ENCODE measurements at places on chromosomes 13 and 19.

GRCh38 chr19:1671716-1672037 is 19.3 kb upstream of the TCF3 start:
- no peak for DNase-seq

GRCh38 chr19:5171711-5172110 is 168.9 kb downstream of the PTPRS start:
- DNase-seq = no peak

DNA sequence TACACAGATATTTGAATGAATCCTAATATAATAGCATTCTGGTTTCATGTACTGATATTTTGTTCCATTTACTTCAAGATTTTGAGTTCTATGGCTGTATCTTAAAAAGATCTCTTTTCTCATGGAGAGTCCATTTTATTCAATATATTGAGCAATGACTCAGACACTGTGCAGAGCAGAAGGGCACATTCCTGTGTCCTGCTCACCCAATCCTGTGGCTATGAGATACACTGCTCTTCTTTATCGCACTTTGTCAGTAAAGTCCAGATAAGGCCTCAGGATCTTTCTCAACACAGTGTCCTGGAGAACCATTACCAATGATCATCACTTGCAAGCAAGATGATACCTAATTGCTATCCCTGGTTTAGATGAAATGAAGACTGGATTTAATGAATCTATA is 155.0 kb downstream of the CYSLTR2 start:
- no peak for DNase-seq

DNA sequence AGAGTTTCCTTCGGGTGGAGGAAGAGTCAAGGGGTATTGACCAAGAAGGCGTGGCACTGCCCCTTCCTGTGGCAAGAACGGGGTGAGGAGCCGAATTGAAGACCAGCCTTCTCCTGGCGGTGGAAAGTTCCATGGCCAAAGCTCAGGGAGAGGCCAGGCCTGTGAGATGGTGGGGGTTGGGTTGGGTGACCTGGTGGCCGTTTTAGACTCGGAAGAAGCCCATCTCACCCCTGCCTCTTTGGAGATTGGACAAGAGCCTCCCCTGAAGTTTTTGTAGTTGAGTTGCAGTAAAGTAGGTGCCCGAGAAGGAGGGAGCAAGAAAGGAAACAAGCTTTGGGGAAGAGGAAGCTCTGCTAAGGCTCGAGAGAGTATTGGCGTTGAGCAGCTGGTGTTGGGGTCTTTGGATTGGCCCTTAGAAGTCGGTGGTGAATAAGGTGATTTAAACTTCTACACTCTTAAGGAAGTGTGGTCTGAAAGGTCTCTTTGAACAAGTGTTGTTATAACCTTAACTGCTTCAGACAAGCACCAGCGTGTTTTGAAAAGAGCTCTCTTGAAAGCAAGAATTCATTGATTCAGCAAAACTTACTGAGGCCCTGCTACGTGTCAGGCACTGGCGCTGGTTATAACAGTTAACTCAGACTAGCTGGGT is 964 bp downstream of the SPINT2 start:
- no peak for DNase-seq

GRCh38 chr13:106656186-106656585 is 88.2 kb upstream of the ARGLU1 start:
- no peak for DNase-seq

GRCh38 chr13:36555151-36555986 is 118.5 kb upstream of the SERTM1 start:
- DNase-seq = no peak

GRCh38 chr19:38173291-38174041 is 50.6 kb downstream of the DPF1 start:
- DNase-seq = no peak

DNA sequence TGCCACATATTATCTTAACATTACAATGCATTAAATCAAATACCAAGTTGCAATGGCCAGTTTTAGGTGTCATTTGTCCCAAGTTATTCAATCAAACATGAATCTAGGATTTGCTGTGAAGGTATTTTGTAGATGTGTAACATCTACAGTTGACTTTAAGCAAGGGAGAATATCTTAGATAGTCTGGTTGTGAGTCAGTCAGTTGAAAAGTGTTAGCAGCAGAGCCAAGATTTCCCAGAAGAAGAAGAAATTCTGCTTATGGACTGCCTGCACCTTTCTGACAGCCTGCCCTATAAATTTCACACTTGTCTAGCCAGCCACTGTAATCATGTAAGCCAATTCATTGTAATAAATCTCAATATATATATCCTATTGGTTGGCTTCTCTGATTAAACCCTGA is 41.3 kb upstream of the INTS6 start:
- DNase-seq = no peak

DNA sequence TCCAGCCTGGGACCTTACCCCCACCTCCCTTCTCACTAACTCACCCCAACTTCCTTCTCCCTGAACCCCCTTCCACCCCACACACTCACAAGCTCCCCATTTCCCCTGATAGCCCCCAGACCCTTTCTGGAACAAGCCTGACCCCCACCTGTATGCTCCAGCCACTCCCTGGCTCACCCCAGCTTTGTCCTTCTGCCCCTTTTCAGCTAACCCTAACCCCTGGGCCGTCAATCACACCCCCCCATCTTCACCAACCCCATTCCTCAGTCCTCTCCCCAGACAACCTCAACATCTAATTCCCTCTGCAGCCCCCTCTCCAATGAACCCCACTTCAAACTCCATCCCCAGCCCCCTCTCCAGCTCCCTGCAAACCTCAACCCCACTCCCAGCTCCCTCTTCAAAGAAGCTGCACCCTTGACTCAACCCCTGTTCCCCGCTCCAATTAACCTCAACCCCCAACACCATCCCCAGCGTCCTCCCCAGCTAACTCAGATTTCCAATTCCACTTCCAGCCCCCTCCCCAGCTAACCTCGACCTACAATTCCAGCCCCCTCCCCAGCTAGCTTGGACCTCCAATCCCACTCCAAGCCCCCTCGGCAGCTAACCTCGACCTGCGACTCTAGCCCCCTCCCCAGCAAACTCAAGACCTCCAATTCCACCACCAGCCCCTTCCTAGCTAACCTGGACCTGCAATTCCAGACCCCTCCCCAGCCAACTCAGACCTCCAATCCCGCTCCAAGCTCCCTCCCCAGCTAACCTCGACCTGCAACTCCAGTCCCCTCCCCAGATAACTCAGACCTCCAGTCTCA is 929 bp downstream of the GNG7 start:
- DNase-seq = no peak

- DNase-seq = no peak
Measured at GRCh38 chr13:41601718-41602445, 144.5 kb downstream of the RGCC start.

DNA sequence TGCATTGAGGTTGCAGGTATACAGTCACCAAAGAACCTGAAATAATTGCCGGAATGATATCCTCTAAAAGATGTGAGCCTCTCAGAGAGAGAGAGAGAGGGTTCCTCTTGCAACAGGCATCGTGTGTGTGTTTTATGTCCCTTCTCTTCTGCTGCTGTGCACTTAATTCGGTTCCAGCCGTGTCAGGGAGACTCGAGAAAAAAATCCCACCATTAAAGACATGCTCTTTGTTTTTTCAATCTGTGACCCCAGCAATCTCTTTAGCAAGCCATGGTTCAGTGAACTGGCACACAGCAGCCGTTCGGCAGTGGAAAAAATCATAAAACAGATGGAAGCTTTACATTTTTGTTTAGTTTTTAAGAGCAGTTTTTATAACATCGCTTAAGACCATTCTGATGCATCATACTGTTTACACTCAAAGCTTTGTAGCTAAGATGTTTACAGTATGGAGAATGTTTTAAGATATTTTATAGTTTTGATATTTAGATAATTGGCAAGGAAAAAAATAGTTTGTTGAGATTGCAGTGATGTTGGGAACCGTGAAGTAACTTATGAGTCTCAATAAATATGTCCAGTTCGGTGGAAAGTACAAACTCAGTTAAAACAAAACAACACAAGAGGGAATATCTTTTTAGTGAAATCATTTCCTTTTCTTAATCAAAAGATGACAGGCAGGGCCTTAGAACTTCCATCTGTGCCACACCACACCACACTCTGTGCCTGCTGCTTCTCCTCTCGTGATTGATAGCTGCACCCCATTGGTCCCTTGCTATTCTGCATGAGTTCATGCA is 31.2 kb upstream of the ZNF536 start:
- DNase-seq = no peak

DNA sequence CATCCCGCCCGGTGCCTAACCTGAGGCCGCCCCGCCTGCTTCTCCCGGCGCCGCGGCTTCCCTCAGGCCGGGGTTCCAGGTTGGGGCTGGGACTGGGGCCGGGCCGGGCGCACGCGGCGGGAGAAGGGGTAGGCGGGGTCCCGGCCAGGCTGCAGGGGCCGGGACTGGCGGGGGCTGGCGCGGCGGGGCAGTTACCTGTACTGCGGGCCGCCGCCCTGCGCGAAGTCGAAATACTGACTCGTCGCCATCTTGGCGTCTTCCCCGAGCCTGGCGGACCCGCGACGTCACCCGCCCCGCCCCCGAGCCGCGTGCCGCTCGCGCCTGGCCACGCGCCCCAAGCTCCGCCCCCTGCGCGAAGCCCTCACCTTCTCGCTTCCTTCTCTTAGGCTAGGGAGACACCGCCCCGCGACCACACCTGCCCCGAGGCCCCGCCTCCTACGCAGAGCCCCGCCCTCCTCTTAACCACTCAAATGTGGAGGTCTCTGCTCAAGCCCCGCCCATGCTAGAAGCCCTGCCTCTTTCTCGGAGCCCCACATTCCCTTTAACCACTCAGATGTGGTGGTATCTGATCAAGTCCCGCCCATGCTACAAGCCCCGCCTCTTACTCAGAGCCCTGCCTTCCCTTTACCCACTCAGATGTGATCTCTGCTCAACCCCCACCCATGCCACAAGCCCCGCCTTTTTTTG is at the start of gene ZFR2:
ZFR2 (minus strand) TSS at position 269 of the 687 bp plus-strand sequence; CDS start at position 248, 21 bp downstream.
- no peak for DNase-seq

DNA sequence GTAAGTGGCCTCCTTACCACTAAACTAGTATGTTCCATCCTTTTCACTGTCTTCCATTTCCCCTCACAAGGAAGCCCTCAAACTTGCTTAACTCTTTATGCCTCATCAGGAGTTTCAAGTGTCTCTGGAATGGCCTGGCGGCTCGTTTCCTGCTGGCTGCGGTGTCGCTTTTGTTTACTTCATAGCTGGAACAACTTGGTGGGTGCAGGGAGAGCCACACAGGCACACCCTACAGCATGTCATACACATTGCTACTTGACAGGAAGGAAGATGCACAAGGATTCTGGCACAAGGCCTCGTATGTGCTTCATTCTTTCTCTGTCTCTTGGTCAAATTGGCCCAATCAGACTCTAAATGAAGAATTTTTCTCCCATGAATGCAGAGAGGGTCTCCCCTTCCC is 488.3 kb downstream of the FOXO1 start:
- DNase-seq = no peak

DNA sequence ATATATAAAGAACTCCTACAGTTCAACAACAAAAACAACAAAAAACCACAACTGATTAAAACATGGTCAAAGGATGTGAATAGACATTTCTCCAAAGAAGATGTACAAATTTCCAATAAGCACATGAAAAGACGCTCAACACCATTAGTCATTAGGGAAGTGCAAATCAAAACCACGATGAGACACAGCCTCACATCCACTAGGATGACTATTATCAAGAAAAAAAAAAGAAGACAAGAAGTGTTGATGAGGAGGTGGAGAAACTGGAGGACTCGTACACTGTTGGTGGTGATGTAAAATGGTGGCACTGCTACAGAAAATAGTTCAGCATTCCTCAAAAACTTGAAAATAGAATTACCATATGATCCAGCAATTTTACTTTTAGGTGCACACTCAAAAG is 61.0 kb upstream of the SOX1 start:
- peak; percentile 11 for DNase-seq

DNA sequence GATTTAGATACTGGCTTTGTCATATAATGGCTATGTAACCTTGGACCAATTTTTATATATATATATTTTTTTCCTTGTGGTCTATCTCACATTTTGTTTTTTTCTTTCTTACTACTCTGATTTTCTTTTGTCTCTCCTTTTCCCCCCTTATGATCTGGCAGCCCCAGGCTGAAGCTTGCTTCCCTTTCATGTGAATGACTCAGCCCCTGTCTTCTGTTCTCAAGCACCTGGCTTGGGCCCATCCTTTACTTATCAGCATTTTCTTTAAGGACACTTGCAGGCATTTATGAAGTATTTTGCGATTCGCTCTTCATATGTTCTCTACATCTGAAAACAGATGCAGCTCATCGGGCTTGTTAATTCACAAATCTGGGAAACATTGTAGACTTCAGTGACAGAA is 163.6 kb downstream of the SPRY2 start:
- DNase-seq = no peak

DNA sequence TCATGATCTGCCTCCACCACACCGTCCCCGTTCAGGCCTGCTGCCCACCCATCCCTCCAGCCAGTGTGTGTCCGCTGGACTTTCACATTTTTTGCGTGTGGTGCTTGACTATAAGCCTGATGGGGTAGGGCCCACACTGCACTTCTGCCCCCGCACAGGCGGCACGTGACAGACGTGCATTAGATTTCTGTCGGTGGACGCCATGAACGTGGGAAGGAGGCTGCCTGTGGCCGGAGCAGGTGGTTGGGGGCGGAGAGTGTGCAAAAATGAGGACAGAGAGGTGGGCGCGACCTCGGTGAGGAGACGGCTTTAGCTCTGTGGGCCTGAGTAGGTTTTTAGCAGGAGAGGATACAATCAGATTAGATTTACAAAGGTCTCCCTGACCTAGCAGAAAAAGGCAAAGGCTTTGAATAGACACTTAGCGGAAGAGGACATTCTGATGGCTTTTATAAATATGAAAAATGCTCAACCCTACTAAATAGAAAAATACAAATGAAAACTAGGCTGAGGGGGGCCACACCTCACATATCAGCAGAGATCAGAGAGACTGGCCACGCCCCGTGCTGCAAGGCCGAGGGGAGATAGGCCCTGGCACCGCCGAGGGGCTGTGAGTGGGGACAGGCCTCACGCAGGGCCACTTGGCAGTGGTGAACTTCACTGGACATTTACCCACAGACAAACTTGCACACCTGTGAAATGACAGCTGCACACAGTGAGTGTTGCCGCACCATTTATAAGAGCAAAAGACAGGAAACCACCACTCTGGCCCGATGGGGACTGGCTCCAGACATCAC is 25.4 kb downstream of the PAK4 start:
- no peak for DNase-seq

GRCh38 chr13:34747507-34747906 is 194.6 kb upstream of the NBEA start:
- no peak for DNase-seq

DNA sequence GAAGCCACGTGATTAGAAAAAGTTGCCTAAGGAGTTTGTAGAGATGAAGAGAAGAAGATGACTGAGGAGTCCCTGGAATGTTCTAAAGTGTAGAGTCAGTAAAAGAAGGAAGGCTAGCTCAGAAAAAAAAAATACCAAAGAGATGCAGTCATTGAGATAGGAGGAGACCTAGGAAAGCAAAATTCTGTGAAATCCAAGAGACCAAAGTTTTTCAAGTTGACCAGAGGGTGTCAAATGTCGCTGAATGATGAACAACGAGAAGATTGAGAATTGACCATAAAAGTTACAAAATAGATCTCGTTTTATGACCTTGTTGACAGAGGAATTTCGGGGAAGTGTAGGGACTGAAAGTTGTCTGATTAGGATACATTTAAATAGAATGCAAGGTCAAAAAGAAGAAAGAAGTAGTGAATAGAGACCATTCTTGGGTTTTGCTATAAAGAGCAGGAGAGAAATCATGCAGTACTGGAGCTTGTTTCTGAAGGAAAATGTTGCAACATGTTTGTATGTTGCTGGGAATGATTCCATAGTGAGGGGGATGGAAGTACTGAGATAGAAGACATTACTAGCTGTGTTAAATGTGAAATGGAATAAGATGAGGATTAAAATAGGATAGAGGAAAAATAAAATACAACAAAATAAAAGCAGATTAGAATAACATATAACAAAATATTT is 30.2 kb upstream of the HTR2A start:
- DNase-seq = no peak

Data from vagina (tissue), 2 donors.